ENCODE measurements at places on chromosomes 3 and 15.

DNA sequence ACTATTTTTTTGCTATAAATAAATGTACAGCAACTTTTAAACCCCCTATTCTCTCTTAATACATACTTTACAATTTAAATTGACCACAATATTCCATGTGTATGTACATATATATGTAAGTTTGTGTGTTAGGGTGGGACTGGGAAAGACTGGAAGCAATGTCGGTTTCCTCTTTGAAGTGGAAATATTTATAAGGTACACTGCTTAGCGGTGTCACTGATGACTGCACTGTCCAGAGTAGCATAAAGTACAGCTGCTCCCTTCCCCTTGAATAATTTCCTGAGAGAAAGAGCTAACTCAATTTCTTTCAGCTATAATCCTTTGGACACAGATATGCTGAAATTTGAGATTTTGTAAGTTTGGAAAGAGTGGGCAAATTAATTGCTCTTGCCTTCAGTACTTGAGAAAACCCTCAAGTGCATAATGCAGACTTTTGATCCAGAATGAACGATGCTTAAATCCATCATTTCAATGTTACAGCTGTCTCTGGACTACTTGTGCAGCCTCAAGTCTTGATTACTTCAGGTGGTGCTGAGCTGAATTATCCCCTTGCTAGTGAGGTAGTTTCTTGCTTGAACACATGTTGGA is 267.0 kb upstream of the CFAP20DC start:
- no peak for DNase-seq

GRCh38 chr15:76183930-76184649 is 124.3 kb downstream of the TMEM266 start:
- DNase-seq = no peak

GRCh38 chr3:169980055-169980454 is 13.4 kb downstream of the SEC62 start:
- DNase-seq = no peak

- DNase-seq = no peak
Observed at GRCh38 chr3:127209155-127209839, 16.4 kb downstream of the PRR23E start.

GRCh38 chr3:159069091-159069490 is 267.2 kb downstream of the MFSD1 start:
- DNase-seq = no peak

DNA sequence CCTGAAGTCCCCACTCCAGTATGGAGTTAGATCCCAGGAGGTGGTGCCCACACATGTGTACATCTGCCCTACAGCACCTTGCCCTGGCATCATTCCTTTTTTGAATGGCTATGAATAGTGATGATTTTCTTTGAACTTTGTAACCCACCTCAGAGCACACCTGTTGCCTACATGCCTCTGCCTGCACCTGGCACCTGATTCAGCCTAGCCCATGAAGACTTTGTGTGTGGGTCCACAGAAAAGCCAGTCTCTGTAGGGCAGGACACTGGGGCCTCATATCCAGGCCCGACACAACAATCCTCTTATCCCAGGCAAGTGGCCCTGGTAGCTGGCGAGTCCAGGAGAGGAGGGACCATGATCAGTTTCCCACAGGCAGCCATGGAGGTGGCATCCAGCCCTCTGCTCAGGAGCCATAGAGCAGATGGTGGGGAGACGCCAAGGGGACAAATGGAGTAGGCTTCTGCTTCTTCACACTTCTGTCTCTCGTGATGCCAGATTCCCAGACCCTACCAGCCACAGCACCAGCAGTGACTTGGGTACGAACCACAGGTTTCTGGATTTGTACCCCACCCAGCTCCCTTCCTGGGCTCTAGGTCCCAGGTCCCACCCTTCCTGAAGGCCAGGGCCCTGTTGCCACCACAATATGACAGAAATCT is 230.7 kb downstream of the UACA start:
- peak; percentile 55 for DNase-seq

- DNase-seq = no peak
Observed at GRCh38 chr3:114850898-114851297, 296.2 kb downstream of the ZBTB20 start.

- DNase-seq = no peak
Observed at GRCh38 chr15:62394079-62394478, 229.0 kb upstream of the C2CD4B start.

DNA sequence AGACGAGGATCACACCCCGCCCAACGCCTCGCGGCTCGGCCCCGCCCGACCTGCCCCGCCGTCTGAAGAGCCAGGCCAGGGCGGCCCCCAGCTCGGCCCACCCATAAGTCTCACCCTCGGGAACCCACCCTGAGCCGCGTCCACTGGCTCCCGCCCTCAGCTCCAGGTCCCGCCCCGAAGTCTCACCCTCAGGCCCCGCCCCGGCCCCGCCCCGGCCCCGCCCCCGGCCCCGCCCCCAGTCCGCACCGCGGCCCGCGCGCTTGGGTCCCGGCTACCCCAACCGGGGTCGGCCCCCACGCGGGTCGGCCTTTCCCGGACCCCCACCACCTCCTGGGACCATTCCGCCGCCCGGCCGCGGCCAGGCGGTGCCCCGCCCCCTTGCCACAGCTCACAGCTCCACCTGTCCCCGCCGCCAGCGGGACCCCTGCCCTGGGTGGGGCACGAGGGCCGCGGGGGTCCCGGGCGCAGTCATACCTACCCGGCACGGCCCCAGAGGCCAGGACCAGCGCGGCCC is 489 bp downstream of the CSPG5 start:
- peak; percentile 78 for DNase-seq

- DNase-seq = no peak
Observed at GRCh38 chr15:39512643-39513042, 68.2 kb upstream of the THBS1 start.

- no peak for DNase-seq
Observed at GRCh38 chr3:58345457-58345856, 12.8 kb downstream of the PXK start.

DNA sequence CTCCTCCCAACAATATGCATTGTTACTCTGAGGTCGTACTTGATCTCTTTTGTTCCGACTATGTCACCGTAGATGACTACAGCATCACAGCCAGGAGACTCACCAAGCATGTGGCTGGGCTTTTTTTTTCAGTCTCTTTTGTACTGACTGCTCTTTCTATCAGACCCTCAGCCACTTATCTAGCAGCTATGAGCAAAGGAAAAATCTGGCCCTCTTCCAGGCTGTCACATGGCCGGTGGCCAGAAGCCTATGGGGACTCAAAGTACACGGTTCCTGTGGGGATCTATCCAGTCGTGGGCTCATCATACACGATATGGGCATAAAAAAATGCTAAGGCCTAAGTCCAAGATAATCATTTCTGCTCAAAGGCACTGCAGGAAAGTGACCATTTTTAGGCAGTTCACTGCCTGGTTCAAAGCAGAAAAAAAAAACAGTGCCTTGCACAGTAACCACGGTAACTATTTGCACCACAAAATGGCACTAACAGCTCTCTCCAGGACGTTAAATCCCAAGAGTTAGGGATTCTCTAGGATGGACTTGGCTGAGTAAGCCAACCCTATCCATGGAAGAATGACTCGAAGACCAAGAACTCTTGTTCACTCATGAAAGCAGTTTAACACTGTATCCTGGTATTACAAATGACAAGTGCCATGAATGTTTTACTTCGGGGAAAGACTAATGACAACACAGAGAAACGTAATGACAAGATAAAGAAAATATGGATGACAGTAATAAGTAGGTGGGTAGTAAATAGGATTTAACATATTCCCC is 50.3 kb downstream of the SHQ1 start:
- DNase-seq = no peak

DNA sequence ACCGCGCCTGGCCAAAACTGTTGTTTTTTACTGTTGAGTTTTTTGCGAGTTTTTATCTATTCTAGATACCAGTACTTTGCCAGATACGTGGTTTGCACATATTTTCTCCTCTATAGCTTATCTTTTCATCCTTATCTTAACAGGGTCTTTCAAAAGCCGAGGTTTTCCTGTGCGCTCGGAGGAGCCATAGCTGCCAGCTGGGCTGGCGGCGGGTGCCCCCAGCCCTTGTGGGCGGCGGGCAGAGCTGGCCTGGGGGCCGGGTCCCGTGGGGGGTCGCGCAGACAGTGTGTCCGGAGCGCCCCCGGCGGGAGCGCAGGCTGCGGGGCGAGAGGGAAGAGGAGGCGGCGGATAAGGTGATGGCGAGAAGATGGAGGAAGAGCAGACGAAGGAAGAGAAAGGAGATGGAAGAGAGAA is 11.1 kb upstream of the EIF4A2 start:
- DNase-seq = no peak

DNA sequence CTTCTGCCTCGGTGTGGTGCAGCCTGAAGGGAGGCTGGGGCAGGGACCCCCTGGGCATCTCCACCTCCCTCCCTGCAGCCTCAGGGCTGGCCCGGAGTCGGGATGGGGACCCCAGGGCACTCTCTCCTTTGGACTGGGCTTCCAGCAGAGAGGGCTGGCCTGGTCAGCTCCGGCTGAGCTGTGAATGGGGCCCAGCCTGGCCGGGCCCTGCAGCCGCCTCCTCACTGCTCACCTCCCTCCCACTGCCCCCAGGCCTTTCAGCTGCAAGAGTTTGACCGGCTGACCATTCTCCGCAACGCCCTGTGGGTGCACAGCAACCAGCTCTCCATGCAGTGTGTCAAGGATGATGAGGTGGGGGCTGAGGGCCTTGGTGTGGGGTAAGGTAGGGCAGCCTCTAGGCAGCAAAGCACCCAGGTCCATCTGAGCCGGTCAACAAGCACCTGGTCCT is 36.0 kb downstream of the PSTPIP1 start:
- DNase-seq = no peak

DNA sequence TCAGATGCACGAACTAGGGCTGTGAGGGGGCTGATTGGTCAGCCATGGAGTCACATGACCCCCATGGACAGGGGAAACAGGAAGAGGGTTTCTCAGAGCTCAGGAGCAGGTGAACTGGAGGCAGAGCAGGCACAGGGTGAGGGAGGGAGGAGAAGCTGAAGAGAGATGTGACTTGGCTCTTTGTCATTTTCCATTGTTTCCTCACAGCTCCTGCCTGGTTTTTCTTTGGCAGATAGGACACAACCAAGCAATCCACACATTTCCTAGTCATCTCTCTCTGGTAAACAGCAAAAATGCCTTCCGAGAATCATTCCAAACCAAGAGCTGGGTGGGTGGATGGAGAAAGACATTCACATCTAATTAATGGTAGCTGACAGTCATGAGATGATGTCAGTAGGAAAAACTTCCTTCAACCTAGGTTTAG is 43.4 kb upstream of the LMCD1 start:
- DNase-seq = no peak

DNA sequence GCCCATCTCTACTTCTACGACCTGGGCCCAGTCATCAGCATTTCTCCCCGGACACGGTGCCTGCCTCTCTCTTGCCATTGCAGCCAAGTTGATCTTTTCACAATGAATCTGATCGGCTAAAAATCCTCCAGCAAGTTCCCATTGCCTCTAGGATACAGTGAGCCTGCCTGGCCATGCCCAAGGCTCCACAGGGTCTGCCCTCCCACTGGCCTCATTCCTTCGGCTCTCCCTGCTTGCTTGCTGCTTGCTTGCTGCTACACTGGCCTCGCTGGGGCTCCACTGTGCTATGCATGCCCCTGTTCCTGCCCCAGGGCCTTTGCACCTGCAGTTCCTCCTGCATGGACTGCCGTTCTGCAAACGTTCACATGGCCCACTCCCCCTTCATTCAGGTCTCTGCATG is 2.0 kb downstream of the ABTB1 start:
- DNase-seq = peak; percentile 52

DNA sequence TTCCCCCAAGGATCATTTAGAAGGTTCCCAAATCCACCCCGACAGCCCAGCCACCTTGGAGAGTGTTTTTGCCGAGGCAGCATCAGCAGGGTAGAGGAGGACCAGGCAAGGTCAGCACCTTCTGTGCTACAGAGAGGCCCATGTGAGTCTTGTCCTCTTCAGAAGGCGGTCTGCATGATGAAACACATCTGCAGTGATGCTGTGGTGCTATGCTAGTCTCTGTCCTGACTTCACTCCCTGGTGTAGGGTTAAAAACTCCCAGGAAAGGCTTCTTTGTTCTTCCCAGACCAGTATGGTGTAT is 87.9 kb downstream of the ITPR1 start:
- no peak for DNase-seq
